ENCODE measurements at places on chromosomes 5 and 9.

- DNase-seq, result no peak
Observed at GRCh38 chr9:4936823-4937222, 48.2 kb upstream of the JAK2 start.

DNA sequence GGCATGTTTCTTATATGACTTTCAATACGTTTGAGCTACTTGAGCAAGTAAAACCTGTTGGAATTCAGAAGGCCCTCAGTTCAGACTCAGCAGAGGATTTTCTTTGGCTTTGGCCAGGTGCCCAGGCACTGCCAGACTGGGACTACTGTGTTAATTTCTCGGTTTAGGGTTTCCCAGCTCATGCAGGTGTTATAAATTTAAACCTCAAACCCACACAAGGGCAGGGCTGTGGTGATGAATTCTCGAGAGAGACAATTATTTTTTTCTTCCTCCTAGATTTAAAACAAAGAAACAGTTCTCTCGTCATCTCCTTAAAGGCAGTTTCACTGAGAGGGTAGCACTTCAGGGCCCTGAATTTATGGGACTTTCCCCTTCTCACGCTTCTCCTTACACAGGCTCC is 406.0 kb upstream of the PIK3R1 start:
- no peak for DNase-seq

- DNase-seq, result no peak
Observed at GRCh38 chr9:97548819-97549540, 47.5 kb downstream of the TMOD1 start.

- DNase-seq, result no peak
Observed at GRCh38 chr9:113876151-113876992, at the start of gene ZNF618. ZNF618 (plus strand) TSS chr9:113876309; CDS start chr9:113876381, 72 bp downstream.

GRCh38 chr9:110744715-110745384 is 76.3 kb downstream of the MUSK start:
- DNase-seq, result peak; percentile 15

- no peak for DNase-seq
Observed at GRCh38 chr9:126520453-126520852, 93.3 kb upstream of the LMX1B start.

DNA sequence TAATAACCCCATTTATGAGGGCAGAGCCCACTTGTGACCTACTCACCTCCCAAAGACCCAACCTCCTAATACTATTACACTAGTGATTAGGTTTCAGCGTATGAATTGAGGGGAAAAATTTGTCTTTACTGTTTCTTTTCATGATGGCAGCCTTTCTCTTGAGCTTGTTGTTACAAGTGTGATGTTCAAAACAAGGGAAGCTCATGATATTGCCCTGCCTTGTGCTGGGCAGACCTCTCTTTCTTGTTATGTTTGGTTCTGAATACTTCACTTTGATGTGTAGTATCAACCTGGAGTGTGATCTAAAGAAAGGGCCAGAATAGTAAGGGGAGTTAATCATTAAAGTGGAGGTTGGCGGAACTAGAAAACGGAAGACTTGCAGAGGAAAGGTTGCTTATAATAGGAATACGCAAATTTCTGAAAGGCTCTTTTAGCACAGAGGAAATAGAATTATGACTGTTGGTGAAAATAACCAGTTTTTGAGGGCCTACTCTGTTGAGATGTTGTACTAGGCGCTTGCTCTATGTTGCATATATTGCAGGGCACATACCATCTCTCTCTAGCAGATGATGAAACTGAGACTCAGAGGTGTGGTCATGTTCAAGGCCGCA is 68.2 kb downstream of the MELK start:
- no peak for DNase-seq

- no peak for DNase-seq
Observed at GRCh38 chr5:90015584-90016018, 394.0 kb downstream of the CETN3 start.

DNA sequence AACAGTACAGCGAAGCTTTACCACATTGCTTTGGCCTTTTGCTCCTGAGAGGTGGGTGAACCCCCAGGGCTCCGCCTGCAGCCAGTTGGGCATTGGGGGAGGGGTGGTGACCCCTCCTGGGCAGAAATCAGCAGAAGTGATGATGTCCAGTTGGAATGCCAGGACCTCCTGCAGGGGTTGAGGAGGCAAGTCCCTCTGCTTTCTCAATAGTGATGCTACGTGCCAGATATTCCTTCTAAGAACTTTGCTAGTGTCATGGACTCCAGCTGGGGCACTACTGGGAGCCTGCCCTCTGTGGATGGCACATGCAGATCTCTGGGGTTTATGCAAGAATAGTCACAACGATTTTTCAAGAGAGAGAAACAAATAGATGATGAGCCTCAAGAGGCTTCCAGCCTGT is 95.6 kb downstream of the NDFIP1 start:
- no peak for DNase-seq

DNA sequence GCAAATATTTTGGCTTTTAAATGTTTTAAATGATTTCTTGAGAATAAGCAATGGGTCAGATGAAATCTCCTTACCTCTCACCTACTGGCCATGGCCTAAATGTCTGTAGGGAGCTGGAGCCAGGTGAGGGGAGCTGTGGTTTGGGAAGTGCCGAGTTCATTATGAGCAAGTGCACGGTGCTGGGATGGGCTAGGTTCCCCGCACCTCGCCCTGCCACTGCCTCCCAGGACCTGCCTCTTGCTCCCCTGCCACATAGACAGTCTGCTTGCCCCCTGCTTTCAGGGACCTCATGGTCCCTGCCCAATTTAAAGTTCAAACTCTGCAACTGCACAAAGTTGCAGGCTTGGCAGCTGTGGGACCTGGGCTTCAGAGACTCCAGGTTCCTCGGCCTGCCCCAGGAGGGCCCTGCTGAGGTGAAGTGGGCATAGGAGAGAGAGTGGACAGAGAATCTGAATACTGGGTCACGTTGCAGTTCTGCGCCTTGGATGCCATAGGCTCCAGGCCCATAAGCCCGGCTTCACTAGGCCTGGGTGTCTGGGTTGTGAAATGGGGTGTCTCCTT is 5.4 kb downstream of the OR13J1 start:
- no peak for DNase-seq

DNA sequence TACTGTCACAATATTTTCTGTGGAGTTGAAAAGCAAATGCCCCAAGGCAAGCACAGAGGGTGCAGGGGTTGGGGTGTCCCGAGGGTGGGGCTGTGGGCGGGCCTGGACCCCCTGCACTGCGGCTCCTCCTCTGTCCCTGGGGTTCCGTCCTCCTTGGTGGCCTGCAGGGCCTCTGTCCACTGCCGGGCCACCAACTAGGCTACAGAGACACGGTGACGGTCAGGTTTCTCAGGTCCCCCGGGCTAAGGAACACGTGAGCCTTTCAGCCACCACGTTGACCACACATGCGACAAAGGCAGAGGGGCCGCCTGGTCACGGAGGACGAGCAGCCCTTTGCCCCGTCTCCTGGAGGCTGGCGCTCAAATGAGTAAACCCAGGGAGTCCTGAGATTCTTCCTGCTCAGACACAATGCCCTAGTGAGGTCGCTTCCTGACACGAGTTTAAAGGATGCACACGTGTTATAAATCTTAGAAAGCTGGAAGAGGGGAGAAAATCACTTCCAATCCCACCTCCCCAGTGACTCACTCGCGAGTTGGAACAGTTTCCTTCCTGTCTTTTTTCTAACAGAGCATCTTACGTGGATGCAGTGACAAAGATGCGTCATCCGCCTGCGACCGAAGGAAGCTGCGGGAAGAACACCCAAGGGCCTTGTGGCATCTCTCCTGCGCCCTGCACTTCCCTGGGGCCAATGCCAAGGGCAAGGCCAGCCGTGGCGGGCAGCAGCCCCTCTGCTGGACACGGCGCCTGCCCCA is 24.8 kb upstream of the OBP2B start:
- DNase-seq, result no peak
